Stimulated activated CD4-positive, alpha-beta T cell treated with anti-CD3 and anti-CD28 coated beads, Interleukin-2, amount 100 ng/mL, for 24 hours (primary cell): ENCODE measurements at places on chromosomes 4 and X.
A peak's percentile ranks its signal among the peaks of the same experiment; 100 is the strongest.

DNA sequence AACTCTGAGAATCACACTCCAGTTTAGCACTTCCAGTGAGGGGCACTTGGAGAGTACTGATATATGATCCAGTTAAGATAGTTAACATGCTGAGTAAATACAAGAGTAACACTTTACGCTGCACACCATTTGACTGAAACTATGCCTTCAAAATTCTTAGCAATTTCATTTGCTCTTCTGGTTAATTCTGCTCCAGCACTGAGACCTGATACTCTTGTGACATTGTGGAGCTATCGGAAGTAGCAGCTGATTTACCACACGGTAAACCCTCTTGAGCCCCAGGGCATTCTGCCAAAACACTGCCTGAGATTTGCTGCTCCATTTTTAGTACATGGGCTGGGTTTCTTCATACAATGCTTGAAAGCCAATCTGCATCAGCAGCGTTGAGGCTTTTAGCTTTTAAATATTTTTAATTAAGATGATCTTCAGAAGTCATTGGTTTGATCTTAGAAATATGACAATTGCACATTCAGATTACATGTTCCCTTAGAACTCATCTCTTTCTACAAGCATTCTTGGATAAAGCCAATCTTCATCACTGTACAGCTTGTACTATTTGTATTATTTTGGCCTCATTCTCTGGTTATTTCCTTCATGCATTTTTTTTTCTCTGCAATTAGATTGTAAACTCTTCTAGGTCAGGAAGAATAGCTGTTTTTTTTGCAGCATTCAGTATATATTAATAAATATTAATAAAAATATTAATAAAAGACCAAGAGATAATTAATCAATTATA lies 67.8 kb upstream of the ETNPPL start:
- DNase-seq, result no peak

- no peak for DNase-seq
These were observed 735.8 kb upstream of the ATOH1 start for GRCh38 chr4:93092765-93093164.

DNA sequence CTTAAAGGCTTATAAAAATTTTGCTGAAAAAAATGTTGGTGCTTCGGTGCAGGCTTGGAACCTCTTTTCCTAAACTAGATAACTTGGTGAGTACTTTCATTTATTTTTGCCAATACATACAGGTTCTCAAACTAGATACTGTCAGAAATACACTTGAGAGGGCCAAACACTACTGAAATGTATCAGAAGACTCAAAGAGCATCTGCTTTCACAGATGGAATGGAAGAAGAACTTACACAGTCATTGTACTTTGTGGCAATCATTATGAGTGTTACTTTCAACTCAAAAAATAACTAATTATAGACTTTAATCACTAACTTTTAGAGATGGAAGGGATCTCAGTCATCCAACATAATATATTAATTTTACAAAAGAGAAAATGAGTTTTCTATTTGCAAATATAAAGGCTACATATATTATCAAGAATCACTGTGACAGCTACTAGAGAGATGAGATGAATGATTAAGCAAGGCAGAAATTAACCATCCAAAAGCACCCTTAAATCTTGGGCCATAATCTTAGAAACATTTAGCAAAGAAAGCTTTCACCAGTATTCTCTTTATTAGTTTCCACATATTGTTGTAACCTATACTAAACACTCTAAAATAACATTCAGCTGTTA lies 1.0 kb downstream of the ENAM start:
- DNase-seq, result no peak

DNA sequence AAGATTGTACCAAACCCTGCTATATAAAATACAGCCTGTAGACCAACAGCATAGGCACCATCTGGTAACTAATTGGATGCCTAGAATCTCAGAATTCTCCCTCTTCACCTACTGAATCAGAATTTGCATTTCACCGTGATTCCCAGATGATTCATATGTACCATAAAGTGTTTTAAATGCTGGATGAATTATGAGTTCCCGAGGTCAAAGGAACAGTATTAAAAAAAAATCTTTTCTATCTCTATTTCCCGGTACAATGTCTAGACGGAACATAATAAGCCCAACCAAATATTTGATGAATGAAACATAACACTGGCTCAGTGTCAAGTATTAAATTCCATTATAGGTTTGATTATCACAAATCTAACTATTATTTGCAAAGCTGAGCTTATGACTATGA lies 280.0 kb downstream of the ANKRD50 start:
- no peak for DNase-seq

GRCh38 chr4:130424211-130424610 lies 1328.3 kb downstream of the C4orf33 start:
- DNase-seq, result no peak

GRCh38 chr4:140158365-140159030 lies 4.5 kb upstream of the MAML3 start:
- DNase-seq, result no peak

- no peak for DNase-seq
These were observed 33.1 kb downstream of the DCTD start for GRCh38 chr4:182884040-182884439.

- no peak for DNase-seq
These were observed 6.1 kb downstream of the LIAS start for GRCh38 chr4:39464886-39465501.

DNA sequence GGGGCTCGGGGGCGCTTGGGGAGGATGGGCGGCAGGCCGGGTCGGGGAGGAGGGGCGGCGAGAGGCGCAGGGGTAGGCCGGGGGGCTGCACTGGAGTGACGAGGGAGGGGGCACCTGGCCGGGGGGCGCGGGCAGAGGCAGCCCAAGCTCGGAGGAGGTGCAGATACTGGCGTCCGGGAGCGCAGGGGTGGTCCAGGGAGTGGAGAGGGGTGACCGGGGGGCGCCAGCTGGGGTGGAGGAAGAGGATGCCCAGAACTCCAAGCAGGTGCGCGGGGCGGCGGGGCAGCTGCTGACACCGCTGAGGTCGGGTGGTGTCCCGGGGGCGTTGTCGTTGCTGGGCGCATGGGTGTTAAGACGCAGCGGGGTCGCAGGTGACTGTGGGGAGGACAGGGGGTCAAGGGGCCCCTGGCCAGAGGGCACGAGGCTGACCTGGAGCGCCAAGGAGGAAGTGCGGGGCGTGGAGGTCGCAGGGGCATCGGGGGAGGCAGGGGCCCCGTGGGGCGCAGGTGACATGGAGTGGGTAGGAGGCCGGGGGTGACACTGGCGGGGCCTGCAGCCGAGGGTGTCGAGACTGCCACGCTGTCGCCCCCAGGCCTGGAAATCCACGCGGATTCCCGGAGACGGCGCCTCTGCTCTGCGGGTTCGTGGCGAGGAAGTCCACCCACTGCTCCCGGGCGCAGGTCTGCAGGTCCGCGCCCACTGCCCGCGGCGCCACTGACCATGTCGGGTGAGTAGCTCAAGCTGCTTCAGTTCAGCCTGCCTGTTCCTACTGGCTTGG lies 928 bp downstream of the GYG2 start:
- no peak for DNase-seq

- DNase-seq, result no peak
These were observed 221.9 kb upstream of the MBNL3 start for GRCh38 chrX:132710656-132711155.

- DNase-seq, result no peak
These were observed 110.1 kb downstream of the USP46 start for GRCh38 chr4:52548818-52549570.

DNA sequence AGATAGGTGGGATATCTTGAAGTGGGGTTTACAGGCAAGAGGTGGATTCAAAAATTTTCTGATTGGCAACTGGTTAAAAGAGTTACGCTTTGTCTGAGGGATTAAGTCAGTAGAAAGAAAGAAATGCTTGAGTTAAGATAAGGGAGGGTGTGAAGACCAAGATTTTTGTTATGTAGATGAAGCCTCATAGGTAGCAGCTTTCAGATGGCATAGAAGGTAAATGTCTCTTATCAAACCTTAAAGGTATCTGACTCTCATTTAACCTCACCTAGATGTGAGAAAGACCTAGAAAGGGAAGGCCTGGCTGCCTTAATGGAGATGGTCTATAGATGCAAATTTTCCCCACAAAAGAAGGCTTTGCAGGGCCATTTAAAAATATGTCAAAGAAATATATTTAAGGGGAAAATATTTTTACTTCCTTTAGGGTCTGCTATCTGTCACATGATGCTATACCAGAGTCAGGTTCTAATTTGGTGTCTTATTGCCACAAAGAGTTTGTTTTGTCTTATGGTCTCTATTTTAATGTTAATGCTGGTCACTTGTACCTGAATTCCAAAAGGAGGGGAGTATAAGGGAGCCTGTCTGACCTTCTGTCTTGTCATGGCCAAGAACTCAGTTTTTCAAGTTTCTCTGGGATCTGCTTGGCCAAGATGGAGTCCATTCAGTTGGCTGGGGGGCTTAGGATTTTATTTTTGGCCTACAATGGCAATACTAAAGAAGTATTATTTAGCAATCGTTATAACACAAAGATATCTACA lies 699.1 kb upstream of the AMOT start:
- DNase-seq, result no peak

GRCh38 chr4:1775731-1776500 lies 17.2 kb upstream of the FGFR3 start:
- no peak for DNase-seq

GRCh38 chr4:14700544-14700943 lies 301.7 kb upstream of the CPEB2 start:
- no peak for DNase-seq

DNA sequence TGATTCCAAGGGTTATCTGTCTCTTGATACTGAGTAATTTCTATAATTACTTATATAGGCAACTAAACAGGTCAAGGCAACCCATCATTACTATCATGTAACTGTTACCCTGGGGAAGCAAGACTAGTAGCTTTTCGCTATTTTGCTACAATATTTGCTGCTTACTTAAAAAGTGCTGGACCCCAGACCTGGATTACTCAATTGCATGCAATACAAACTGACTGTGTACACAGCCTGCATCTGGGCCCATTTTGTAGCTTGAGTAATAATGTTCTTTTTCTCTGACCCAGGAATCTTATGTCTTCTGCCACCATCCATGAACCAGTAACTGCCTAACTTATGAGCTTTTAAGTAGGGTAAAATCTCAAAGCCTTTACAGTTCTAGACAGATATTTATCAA lies 53.4 kb downstream of the CNOT6L start:
- DNase-seq, result no peak

- no peak for DNase-seq
These were observed 17.7 kb downstream of the IL15 start for GRCh38 chr4:141654098-141654497.

DNA sequence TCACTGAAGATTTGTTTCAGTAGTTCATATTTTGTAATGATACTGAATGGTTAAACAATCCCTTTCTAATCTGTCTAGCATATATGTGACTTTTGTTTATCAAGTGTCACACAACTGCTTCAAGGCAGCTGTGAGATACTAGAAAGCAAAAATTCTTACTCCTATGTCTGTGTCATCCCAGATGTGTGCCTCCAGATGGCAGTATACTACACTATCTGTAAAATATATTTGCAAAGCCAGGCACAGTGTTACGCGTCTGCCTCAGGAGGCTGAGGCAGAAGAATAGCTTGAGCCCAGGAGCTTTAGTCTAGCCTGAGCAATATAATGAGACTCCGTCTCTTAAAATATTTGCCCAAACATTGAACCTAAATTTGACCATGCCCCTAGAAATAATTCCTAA lies 4.0 kb downstream of the NUDT10 start:
- peak; percentile 16 for DNase-seq

GRCh38 chrX:131918839-131919238 lies 104.3 kb upstream of the STK26 start:
- no peak for DNase-seq

DNA sequence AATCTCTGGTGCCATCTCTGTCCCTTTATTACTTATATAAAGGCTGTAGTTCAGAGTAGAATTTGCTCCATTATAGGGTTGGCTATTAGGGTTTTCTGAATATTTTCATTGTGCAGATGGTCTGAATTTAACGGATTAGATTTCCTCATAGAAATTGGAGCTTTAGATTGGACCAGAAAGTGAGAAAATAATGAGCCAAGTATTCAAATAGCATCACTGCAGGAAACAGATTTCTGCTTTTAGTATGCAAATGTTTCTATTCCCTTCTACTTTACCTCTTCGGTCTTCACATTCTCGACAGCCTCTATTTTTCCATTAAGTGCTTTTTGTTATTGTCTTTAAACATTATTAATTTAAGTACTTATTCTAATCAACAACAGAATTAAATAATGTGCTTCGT lies 55.4 kb downstream of the TRIM2 start:
- no peak for DNase-seq

- no peak for DNase-seq
These were observed 83.7 kb upstream of the NHS start for GRCh38 chrX:17291171-17291900.

DNA sequence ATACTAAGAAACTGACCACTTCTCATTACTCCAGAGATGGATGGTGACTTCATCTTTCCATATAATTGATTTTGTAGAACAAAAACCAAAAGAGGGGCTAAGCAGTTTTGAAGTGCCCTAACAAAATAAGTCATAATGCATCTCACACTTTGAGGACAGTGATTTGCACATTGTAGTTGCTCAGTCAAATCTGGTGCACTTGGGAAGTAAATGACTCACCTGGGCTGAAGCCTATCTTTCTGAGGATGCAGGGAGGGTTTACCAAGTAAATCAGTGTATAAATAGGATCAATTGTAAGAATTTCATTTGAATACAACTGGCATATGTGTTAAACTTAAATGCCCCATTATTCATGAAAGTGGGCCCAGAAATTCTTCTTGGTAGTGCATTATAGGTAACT lies 134.2 kb downstream of the DCLK2 start:
- DNase-seq, result no peak

DNA sequence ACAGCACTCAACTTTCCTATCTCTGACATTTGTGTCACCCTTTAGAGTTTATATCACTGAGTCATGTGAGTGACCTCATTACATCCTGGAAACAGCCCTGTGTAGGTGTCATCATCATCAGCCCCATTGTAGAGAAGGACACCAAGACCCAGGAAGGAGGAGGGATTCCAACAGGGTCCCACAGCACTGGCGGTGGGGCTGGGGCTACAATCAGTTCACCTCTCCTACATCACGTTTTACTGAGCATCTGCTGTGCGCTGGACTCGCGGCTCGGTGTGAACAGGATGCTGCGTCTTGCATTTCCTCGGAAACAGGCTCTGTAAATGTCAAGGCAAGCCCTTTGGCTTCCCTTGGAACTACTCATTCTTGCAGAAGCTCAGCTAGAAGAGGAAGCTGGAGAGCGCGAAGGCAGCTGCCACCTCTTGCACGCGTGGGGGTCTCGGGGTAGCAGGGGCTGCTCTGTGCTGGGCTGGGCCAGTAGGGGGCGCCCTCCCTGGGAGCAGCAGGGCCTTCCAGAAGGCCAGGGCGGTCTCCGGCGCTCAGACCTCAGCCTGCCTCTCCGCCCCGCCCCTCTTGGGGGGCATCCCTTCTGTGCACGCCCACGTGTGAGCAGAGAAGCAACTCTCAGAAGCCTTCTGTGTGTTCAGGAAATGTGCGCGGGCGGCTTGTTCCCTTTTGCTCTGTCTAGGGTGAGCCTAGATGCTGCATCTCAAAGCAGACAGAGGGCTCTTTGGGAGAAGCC lies 29.0 kb downstream of the REELD1 start:
- peak; percentile 75 for DNase-seq

- no peak for DNase-seq
These were observed 329.4 kb upstream of the PPARGC1A start for GRCh38 chr4:24219209-24219608.
